ENCODE measurements at places on chromosomes 7 and 10.
A peak's percentile ranks its signal among the peaks of the same experiment; 100 is the strongest.

DNA sequence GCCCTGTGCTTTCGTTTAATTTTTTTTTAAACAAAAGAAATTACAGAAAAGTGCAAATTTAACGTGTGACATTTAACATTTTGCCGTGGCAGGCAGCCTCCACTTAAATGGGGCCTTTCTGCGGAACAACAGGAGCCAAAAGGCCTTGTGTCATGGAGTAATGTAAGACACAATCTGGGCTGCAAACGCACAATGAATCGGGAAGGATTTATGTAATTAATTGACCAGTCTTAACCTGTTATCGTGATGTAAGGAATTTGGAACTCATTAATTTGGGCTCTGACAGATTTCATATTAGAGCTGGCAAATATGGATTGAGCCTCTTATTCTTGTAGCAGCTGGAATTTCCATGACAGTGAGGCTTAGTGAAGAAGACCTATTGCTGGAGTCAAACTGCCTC lies 86.4 kb downstream of the SNX10 start:
- no peaks in the 10 kb centered on the region for H3K27me3 ChIP-seq
- no peak overlapping the region for H3K4me3 ChIP-seq
- DNase-seq: no peak
- no peak overlapping the region for H3K27ac ChIP-seq
- H3K4me1 ChIP-seq: peaks cover 3% of the 10 kb centered on the region

DNA sequence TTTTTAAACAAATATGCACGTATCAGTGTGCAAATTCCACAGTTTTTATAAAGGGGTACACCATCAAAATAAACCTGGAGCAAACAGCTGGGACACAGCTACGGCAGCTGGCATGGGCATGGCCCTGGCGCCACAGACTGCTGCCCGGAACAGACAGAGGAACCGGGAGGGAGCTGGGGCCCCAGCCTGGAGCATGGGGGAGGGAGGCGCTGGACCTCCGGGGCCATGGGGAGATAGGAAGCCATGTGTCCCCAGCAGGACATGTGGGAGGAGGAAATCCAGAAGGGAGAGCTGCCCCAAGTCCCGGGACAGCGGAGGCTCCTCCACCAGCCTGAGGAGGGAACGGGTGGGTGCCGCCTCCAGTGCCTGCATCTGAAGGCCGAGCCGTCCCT lies 180.1 kb downstream of the MAD1L1 start:
- H3K4me3 ChIP-seq: no peak overlapping the region
- no peak for DNase-seq
- peaks cover 5% of the 10 kb centered on the region for H3K27me3 ChIP-seq
- peaks cover 9% of the 10 kb centered on the region for H3K36me3 ChIP-seq

DNA sequence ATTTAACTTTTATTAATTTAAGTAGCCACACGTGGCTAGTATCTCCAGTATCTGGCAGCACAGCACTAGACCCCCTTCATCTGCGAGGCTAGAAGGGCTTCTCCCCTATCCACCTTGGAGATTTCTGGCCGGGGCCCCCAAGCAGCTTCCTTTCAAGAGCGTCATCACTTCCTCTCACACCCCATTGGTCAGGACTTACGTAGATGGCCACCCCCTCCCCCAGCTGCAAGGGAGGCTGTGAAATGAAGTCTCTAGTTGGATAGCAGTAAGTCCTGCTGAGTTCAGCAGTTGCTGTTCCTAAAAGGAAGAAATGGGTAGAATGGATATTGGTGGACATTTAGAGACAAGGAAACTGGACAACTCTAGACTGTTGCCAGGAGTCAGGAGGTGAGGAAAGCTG lies 33.8 kb upstream of the COMTD1 start:
- H3K27ac ChIP-seq: no peak overlapping the region
- H3K4me1 ChIP-seq: no peaks in the 10 kb centered on the region
- H3K36me3 ChIP-seq: no peaks in the 10 kb centered on the region
- H3K27me3 ChIP-seq: peaks cover 2% of the 10 kb centered on the region

- no peak overlapping the region for H3K27ac ChIP-seq
- H3K27me3 ChIP-seq: no peaks in the 10 kb centered on the region
- peaks cover 3% of the 10 kb centered on the region for H3K4me1 ChIP-seq
Measured at GRCh38 chr10:88755753-88756152, 4.1 kb upstream of the LIPN start.

- no peaks in the 10 kb centered on the region for H3K36me3 ChIP-seq
- H3K27me3 ChIP-seq: no peaks in the 10 kb centered on the region
- H3K4me1 ChIP-seq: no peaks in the 10 kb centered on the region
- DNase-seq: no peak
- H3K27ac ChIP-seq: no peak overlapping the region
- no peak overlapping the region for H3K4me3 ChIP-seq
Measured at GRCh38 chr7:80823057-80823456, 95.8 kb downstream of the SEMA3C start.

- no peak overlapping the region for H3K27ac ChIP-seq
- peak overlapping the region; percentile 5 for H3K4me3 ChIP-seq
- H3K36me3 ChIP-seq: peaks cover 24% of the 10 kb centered on the region
- no peaks in the 10 kb centered on the region for H3K27me3 ChIP-seq
- DNase-seq: no peak
Measured at GRCh38 chr10:1022413-1022812, 3.2 kb downstream of the IDI2 start.

DNA sequence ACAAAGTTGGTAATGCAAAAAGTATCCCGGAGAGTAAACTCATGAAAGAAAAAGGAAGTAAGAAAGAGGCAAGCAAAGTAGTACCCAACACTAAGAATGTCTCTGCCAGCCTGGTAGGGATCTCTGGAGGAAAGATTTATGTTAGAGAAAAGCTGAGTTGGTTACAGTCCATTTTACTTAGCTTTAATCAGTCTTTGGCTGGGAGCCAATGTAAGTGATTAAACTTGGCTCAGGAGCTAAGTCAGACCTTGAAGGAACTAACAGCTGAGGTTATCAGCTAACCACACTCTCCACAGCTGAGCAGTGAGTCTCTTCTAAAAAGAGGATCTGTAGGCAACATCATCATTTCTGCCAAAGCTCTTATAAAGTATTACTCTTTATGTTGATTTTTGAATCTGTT lies 148.0 kb downstream of the ANKRD7 start:
- H3K4me3 ChIP-seq: no peak overlapping the region
- peaks cover 4% of the 10 kb centered on the region for H3K4me1 ChIP-seq
- H3K27ac ChIP-seq: no peak overlapping the region
- DNase-seq: no peak
- no peaks in the 10 kb centered on the region for H3K27me3 ChIP-seq
- H3K36me3 ChIP-seq: no peaks in the 10 kb centered on the region

DNA sequence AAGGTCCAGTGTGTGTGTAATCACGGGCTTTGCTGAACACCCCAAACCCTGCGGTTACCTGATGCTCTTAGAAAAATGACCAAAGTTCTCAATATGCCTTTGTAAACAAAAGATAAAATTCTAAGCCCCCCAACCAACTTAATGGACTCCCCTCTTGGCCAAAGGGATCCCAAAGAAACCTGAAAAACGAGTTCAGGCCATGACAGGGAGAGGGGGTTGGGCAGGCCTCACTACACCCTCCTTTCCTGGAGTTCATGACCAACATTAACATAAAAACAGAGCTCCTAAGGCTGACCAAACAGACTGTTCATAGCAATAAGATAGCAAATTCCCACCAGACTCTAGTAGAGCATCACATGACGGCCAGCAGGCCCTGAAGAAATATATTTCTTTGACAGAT lies 3.0 kb upstream of the VIPR2 start:
- H3K27me3 ChIP-seq: peaks cover 3% of the 10 kb centered on the region
- H3K4me3 ChIP-seq: no peak overlapping the region
- H3K36me3 ChIP-seq: no peaks in the 10 kb centered on the region
- H3K27ac ChIP-seq: no peak overlapping the region
- H3K4me1 ChIP-seq: no peaks in the 10 kb centered on the region

DNA sequence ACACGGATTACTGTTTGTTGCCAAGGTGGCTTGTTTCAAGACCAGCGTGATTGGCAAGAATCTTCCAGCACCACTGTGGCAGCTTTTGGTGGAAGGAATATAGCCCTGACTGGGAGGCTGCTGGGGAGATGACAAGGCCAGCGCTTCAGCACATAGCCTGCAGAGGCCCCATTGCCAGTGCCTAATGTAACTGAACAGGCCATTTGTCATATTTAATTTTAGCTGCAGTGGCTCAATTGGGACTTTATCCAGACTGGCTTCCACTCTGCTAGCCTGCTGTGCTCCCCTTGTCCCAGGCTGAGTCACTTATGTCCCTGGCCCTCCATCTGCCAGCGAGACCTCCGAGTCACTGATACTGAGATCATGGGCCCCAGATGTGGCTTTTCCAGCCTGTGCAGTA lies 483.1 kb downstream of the GALNT17 start:
- H3K4me3 ChIP-seq: no peak overlapping the region
- H3K36me3 ChIP-seq: no peaks in the 10 kb centered on the region
- H3K4me1 ChIP-seq: peaks cover 4% of the 10 kb centered on the region
- H3K27ac ChIP-seq: no peak overlapping the region
- no peak for DNase-seq

- no peak for DNase-seq
- H3K27ac ChIP-seq: no peak overlapping the region
- H3K36me3 ChIP-seq: peaks cover 4% of the 10 kb centered on the region
- H3K27me3 ChIP-seq: no peaks in the 10 kb centered on the region
- peaks cover 8% of the 10 kb centered on the region for H3K4me1 ChIP-seq
- H3K4me3 ChIP-seq: no peak overlapping the region
Measured at GRCh38 chr10:121880895-121881294, 46.9 kb downstream of the ATE1 start.

DNA sequence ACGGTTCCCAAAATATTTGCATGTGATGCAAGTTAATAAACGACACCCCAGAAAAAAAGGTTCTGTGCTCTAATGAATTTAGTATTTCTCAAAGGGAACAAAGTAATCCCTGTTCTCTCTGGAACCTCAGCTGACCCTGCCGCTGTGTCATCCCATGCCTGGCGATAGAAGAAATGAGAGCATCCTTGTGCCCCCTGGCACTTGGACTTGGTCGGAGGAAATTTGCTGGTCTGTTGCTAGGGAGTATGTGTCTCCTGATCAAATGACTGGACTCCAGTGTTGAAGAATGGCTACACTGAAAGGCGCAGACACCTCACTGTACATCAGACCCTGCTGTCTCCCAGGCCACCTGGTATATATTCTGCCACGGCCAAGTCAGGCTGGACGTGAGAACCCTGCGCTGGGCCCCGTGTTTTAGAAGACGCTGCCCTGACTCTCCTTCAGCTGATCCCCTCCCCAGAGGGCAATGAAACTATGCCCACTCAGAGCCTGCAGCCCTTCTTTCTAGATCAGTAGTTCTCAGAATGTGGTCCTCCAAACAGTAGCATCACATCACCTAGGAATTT lies 67.2 kb downstream of the THNSL1 start:
- peaks cover 5% of the 10 kb centered on the region for H3K4me1 ChIP-seq
- no peak overlapping the region for H3K27ac ChIP-seq
- no peak for DNase-seq
- H3K36me3 ChIP-seq: no peaks in the 10 kb centered on the region

DNA sequence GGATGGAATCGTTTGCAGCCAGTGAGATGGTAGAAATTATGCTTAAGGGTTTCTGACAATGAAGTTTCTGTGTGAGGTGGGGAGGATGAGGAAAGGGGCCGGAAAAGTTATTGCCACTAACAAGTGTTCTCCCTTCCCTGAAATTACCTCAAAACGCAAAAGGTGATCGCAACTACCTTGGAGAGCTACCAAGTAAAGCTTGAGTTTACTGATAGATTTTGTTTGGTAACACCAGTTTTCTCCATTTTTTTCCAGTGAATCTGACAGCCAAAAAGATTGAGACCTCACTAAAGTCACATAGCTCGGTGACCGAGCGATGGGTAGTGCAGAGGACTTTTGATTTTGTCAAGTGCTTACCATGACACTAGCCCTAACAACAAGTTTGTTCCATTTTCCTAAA lies 1.6 kb downstream of the SUV39H2 start:
- no peaks in the 10 kb centered on the region for H3K36me3 ChIP-seq
- H3K27me3 ChIP-seq: peaks cover 13% of the 10 kb centered on the region
- no peak for DNase-seq
- peak overlapping the region; percentile 14 for H3K27ac ChIP-seq

DNA sequence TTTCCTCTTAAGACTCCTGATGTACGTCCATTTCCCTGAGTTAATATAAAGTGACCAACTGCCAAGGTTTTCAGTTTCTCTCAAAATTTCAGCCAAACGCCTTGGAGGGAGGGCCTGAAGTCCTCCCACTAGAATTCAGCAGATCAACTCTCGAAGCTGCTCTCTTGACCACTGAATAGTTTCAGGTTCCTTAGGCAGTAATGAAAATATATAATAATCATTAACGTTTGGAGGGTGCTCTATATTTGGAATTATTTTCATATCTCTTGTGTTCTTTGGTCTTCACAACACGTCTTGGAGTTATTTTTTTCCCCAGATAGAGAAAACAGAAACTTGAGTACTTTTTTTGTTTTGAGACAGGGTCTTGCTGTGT lies 123.6 kb upstream of the SFMBT2 start:
- no peak for DNase-seq
- H3K27me3 ChIP-seq: no peaks in the 10 kb centered on the region
- no peak overlapping the region for H3K27ac ChIP-seq
- no peak overlapping the region for H3K4me3 ChIP-seq

GRCh38 chr7:101629171-101629570 lies at the start of gene MYL10:
Gene MYL10, minus strand, starts transcription at chr7:101629296. Its CDS starts 178 bp downstream, at chr7:101629118.
- H3K27me3 ChIP-seq: peaks cover 10% of the 10 kb centered on the region
- no peak within 1 kb of the TSS for H3K4me3 ChIP-seq
- no peaks in the 10 kb centered on the region for H3K36me3 ChIP-seq
- H3K4me1 ChIP-seq: peaks cover 6% of the 10 kb centered on the region

- H3K4me3 ChIP-seq: no peak overlapping the region
- no peaks in the 10 kb centered on the region for H3K36me3 ChIP-seq
- no peaks in the 10 kb centered on the region for H3K27me3 ChIP-seq
- H3K27ac ChIP-seq: no peak overlapping the region
- no peak for DNase-seq
Measured at GRCh38 chr7:104584620-104585019, 256.2 kb downstream of the LHFPL3 start.

- no peak overlapping the region for H3K4me3 ChIP-seq
- no peaks in the 10 kb centered on the region for H3K36me3 ChIP-seq
- peaks cover 1% of the 10 kb centered on the region for H3K27me3 ChIP-seq
- H3K27ac ChIP-seq: no peak overlapping the region
Measured at GRCh38 chr7:105776986-105777910, 99.2 kb downstream of the ATXN7L1 start.

DNA sequence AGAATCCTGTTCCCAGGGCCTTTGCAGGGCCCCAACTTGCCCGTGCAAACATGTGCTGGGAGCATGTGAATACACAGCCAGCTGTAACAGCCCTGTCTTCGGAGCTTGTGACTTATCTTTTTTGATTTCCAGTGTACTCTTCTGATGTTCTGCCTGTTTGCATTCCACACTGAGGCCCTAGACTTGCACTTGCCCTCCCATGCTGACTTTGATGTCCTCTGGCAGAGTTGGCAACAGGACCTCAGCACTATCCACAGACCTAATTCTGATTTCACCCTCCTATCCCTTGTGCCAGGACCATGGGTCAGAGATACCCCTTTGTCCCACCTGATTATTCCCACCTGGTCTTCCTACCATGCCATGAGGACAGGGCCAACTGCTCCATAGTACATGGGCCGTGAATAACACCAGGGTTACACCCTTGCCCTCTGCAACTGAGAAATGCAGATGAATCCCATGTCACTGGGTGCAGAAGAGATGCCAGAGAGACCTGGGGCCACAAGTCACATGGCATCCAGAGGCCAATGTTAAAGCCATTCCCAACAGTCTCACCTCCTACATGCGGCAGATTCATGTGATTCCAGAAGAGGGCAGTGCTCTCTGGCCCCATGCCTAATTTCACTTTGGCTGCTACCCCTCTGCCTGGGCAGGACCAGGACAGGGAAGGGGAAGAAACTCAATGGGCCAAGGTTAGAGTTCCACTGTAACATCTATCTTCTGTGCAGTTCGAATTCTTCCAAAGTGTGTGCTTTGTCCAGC lies 43.0 kb downstream of the SCRN1 start:
- DNase-seq: peak; percentile 31
- H3K4me3 ChIP-seq: no peak overlapping the region
- H3K27ac ChIP-seq: no peak overlapping the region
- peaks cover 44% of the 10 kb centered on the region for H3K36me3 ChIP-seq
- H3K4me1 ChIP-seq: no peaks in the 10 kb centered on the region

All from endothelial cell (in vitro differentiated cells).